ENCODE measurements at places on chromosomes 7 and 10.

- DNase-seq, result peak; percentile 38
Observed at GRCh38 chr7:1945558-1945957, 275.5 kb downstream of the ELFN1 start.

GRCh38 chr10:112532189-112532588, 85.2 kb downstream of the VTI1A start:
- DNase-seq, result no peak

DNA sequence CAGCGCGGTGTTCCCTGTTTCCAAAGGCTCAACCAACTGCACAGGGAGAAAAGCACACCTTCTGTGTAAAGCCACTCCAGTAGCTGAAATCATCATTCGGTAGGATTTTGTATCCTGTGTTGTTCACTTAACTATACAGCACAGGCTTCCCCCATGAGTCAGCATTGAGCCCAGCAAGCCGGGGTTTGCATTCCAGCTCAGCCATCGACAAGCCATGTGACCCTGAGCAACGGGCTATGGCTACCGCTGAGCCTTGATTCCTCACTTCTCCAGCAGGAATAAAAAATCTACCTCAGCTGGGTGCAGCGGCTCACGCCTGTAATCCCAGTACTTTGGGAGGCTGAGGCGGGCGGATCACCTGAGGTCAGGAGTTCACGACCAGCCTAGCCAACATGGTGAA, 44.1 kb upstream of the ATP6V0A4 start:
- DNase-seq, result no peak

GRCh38 chr10:45495438-45496152, 121.6 kb downstream of the ALOX5 start:
- no peak for DNase-seq

DNA sequence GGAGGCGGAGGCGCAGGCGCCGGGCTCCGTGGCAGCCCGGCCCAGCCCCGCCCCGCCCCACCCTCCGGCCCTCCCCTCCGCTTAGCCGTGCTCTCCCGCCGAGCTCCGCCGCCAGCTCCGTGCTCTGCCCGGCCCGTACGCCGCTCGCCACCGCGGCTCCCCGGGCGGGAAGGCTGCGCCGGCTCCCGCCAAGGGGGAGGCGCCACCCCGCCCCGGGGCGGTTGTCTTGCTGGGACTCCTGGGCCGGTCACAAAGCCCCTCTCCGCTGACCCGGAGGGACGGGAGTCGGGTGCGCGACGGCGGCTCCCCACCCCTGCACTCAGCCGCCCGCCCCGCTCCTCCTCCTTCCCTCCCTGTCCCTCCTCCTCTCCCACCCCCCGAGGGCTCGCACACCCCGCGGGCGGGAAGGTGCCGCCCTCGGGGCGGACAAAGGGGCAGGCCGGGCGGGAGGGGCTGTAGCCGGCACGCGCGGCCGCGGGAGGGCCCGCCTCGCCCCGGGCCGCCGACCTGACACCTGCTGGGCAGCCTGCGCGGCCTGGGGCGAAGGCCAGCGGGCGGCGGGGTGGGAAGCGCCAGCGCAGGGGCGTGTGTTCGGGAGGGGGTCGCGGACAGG, 11.5 kb upstream of the SP8 start:
- DNase-seq, result peak; percentile 61
